ENCODE measurements at places on chromosomes 4 and X.

- no peak for DNase-seq
Observed at GRCh38 chr4:163679189-163679588, 184.7 kb downstream of the TMA16 start.

DNA sequence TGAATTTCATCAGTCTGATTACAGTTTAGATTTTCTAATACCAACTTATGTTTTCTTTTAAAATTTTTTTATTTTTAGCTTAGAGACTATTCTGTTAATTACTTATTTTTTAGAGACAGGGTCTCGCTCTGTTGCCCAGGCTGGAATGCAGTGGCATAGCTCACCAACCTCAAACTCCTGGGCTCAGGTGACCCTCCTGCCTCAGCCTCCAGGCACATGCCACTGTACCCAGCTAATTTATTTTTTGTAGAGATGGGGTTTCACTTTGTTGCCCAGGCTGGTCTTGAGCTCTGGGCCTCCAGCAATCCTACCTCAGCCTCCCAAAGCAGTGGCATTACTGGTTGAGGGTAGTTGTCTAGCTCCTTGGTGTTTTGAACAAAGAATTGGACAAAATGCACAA lies 102.0 kb downstream of the KLHL8 start:
- DNase-seq: no peak

DNA sequence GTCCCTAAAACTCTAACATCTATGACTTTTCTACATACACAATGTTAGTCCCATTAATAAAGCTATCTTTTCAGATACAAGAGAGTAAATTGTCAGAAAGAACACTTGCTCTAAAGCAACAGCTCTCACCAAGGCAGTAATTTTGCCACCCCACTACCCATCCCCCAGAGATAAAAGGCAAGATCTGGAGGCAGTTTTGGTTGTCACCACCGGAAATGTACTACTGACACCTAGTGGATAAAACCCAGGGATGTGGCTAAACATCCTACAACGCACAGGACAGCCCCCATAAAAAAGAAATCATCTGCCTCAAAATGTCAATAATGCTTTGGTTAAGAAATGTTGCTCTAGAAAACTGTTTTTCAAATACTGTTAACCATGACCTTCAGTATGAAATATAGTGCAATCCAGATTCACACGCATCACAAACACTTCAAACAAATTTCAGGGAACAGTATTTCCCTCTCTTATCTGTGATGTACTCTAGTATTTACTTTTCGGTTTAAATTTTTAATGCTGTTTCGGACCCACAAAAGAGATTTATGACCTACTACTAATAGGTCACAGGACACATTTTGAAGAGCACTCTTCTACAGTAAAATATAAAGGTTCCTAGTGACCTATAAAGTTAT lies 5.1 kb downstream of the FBXL5 start:
- DNase-seq: peak; percentile 49

- DNase-seq: no peak
Observed at GRCh38 chr4:46392421-46392820, 2.5 kb upstream of the GABRA2 start.

- DNase-seq: no peak
Observed at GRCh38 chrX:108117988-108118387, 26.4 kb downstream of the ATG4A start.

GRCh38 chr4:86730310-86730709 lies 118.9 kb downstream of the SLC10A6 start:
- peak; percentile 14 for DNase-seq

Data from activated naive CD4-positive, alpha-beta T cell treated with Interleukin-2 at 50 U/mL for 16 hours (primary cell).